Lower leg skin (tissue), 4 donors: ENCODE measurements at places on chromosomes 1 and 21. TPM values are rescaled to one million over a fixed set of nuclear protein-coding genes. Genes with fewer than 3 reads are reported as not detected.

DNA sequence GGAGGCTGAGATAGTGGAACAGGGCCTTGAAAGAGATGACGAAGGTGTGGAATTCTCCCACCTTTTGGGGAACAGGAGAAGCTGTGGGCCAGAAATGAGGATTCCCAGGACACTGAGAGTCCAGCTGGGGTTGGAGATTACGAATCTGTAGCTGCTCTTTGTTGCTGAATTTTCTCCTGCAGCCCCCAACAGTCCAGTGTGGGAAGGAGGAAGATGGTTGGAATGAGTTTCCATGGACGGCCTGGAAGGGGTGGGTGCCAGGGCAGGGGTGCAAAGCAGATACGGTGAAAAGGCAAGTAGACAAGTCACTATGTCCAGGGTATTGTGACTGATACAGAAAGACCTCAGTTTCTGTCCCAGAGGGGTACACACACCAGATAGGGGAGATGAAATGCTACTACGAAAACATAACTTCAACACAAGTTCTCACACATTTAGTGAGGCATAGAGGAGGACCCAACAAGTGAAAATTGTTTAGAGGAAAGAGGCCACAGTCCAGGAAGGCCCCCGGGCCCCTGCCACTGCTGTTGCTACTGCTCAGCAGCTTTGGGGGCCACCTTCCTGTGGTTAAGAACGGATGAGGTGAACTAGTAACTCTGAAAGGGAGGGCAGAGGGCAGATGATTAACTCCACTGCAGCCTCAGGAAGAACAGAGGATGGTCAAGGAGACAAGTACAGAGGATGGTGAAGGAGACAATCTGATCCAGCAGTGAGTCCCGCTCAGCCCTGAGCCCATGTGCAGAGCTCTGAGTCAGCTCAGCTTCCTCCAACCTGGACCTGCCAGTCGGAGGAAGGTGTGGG, 7.3 kb downstream of the CD244 start:
- DNase-seq = peak; percentile 57

- DNase-seq = peak; percentile 38
Measured at GRCh38 chr1:43293896-43294760, 6.7 kb upstream of the TIE1 start.

- no peak for DNase-seq
Measured at GRCh38 chr1:11158291-11158690, 30.9 kb upstream of the ANGPTL7 start.

GRCh38 chr1:214934045-214934444, 148.5 kb upstream of the KCNK2 start:
- no peak for DNase-seq

GRCh38 chr1:210477328-210477924, 148.7 kb downstream of the HHAT start:
- no peak for DNase-seq

- no peak for DNase-seq
Measured at GRCh38 chr1:29513357-29513756, 277.0 kb downstream of the PTPRU start.

DNA sequence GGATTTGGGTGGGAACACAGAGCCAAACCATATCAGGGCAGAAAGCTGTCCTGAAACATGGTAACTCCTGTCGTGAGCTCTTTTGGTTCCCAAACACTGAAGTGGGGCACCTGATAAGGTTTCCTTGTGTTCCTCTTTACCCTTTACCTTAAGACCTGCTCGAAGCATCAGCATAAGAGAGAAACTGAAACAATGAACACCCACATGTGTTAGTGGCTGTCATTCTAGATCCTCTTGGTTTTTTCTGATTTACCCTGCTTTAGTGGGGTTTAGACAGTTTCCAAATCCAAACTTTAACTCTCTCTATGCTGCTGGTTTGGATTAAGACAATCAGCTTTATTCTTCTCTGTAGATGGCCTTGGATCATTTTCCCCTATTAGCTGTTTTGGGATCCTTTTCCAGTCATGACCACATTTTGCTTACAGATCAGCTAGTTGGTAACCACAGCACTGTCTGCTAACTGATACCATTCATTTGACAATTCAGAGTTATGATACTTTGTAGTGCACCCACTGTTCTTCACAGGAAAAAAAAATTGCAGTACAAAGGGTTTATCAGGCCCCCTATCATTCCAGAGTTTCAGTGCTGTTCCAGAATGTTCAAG, 975 bp upstream of the MNDA start:
- no peak for DNase-seq

- no peak for DNase-seq
Measured at GRCh38 chr1:180141381-180141934, 13.2 kb upstream of the QSOX1 start.

GRCh38 chr1:18875107-18875795, 15.8 kb upstream of the TAS1R2 start:
- peak; percentile 95 for DNase-seq

- DNase-seq = no peak
Measured at GRCh38 chr1:231335663-231336602, 1.7 kb downstream of the EXOC8 start.

- DNase-seq = no peak
Measured at GRCh38 chr1:152374451-152374850, 14.6 kb upstream of the FLG2 start.

GRCh38 chr1:229046251-229046853, 224.6 kb upstream of the RAB4A start:
- no peak for DNase-seq

- no peak for DNase-seq
Measured at GRCh38 chr21:26098772-26099397, 71.7 kb downstream of the APP start.

GRCh38 chr1:89167590-89168230, 8.1 kb downstream of the GBP7 start:
- no peak for DNase-seq

GRCh38 chr1:170307426-170307825, 161.7 kb downstream of the NTMT2 start:
- DNase-seq = no peak

DNA sequence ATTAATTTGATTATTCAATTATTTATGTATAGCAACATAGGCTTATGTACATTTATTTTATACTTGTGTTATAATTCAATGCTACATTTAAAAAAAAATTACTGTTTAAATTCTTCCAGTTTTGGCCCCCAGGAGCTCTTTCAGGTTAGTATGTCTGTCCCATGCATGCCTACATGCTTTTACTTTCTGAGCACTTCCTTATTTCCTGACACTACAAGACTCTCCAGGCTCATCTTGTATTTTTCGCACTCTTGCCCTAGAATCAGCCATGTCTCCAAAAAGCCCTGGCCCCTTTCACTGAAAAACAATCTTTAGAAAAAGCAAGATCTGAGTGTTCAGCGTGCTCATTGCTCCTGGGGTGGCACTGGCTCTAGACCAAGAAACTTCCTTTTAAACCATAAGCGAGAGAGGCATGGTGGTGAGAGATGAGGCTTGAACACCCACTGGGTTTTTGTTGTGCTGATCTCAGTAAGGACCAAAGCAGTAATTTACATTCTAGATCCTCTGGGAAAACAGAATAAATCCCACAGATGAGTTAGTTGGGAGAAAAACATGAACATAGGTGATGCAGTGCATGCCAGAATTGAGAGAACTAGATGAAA, 95.0 kb downstream of the SLC30A10 start:
- DNase-seq = no peak

DNA sequence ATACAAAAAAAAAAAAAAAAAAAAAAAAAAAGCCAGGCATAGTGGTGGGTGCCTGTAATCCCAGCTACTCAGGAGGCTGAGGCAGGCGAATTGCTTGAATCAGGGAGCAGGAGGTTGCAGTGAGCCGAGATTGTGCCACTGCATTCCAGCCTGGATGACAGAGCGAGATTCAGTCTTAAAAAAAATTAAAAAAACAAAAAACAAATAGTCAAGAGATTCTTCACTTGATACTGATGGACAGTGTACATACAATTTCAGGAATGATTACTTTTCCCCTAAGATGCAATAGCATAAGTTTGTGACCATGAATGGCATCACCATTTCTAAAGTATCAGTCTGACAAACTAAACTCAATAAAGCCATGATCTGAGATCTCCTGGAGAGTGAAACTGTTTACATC, 60.8 kb upstream of the IVNS1ABP start:
- DNase-seq = no peak

- DNase-seq = no peak
Measured at GRCh38 chr1:33903210-33903589, 39.3 kb downstream of the HMGB4 start.

GRCh38 chr1:59815892-59816291, 1.1 kb downstream of the HOOK1 start:
- DNase-seq = no peak

DNA sequence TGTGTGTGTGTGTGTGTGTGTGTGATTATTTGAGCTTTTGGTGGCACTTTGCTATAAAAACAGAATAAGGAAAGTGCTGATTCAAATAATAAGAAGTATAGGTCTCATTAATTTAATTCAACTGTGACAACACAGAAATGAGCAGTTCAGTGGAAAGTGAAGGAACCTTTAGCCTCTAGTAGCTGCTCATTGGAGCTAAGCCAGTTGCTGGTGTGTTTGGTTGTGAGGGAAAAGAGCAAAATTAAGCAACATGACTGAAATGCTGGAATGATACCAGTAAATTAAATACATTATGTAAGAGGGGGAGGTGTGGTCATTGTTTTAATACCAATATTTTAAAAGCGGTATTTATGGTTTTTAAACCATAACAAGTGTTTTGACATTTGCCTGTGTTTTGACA, 55.2 kb downstream of the KIAA0040 start:
- no peak for DNase-seq

- no peak for DNase-seq
Measured at GRCh38 chr21:29904359-29905282, 35.2 kb downstream of the GRIK1 start.

DNA sequence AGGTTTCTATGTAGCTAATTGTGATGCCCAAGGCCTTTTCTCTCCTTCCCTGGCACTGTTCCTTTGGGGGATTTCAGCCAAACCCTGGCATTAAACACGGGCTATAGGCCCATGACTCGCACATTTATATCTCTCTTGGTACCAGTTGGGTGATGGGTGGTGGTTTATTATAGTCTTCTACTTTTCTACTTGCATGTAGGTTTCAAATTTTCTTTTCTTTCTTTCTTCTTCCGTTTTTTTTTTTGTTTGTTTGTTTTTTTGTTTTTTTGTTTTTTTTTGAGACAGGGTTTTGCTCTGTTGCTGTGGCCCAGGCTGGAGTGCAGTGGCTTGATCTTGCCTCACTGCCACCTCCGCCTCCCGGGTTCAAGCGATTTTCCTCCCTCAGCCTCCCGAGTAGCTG, 1.1 kb downstream of the IL10RB start:
- DNase-seq = no peak

- no peak for DNase-seq
Measured at GRCh38 chr1:209879539-209879938, 51.8 kb downstream of the UTP25 start.

DNA sequence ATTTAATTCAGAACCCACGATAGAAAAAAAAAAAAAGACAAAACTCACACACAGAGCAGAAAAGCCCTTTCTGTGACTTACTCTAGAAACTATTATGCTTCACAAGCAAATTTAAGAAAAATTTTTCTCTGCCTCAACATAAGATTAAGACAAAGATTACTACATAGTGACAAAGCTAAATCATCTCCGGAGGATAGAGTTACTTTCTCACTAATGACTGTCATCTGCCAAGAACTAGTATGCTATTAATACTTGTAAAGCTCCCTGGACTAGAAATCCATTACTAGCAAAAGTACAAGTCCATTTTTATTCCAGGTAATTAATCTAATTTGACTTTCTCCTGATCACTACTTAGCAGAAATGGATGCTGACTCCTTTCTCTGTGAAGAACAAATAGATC, 25.9 kb downstream of the GREM2 start:
- DNase-seq = no peak

DNA sequence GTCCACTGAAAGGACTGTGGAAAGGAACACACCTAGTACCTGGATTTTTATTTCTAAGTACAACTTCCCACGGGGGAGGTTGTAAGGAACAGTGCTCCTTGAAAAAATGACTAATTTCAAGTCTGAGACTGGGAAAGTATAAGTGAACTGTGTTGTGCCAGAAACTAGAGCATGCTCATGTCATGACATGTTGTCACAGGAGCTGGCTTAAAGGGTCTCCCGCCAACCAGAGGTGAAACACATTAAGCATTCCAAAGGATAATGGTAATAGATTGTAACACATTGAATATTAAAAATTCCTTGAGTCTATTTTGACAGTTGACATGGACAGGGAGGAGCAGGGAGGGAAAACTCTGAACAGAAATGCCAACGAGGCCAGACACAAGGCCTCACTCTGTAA, 6.3 kb downstream of the ATP2B4 start:
- DNase-seq = no peak

DNA sequence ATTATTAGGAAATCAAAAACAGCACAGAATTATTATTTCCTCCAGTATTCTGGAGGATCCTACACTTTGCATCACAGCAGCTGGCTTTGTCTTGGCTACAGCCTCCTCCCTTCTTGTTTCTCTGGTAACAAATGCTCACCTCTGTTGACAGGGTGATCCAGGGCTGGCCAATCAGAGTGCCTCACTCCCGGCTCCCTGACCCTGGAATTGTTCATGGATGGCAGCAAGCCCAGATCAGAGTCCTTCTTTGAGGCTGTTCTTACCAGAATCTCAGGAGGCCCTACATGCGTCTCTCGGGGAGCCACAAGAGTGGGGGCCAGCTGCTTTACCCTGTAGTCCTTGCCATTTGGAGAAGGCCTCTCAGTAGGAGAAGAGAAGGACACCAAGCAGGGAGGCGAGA, 48.4 kb upstream of the IGSF5 start:
- no peak for DNase-seq

GRCh38 chr1:101128846-101129245, 103.3 kb upstream of the DPH5 start:
- DNase-seq = no peak

Gene ENO1
- total RNA-seq = 351 TPM

Gene NBL1
- total RNA-seq = 230 TPM

Gene SMIM1
- 1.6 TPM for total RNA-seq

Gene KIAA1614
- total RNA-seq = 8.5 TPM

Gene SYDE2
- total RNA-seq = 12.5 TPM

Gene PALMD
- total RNA-seq = 68.9 TPM

Gene ZFYVE9
- 38.2 TPM for total RNA-seq

Gene GREM2
- total RNA-seq = 0.30 TPM

Gene KRTAP12-2
- not detected for total RNA-seq

Gene TEDDM1
- total RNA-seq = not detected

Gene LCE2C
- 815 TPM for total RNA-seq

Gene PDC
- not detected for total RNA-seq

Gene FCAMR
- total RNA-seq = not detected

Gene PBX1
- total RNA-seq = 15.5 TPM

Gene SPRR5
- total RNA-seq = 137 TPM

Gene PEAR1
- 7.0 TPM for total RNA-seq

Gene MSH4
- 0.39 TPM for total RNA-seq
